ENCODE measurements at places on chromosomes 12 and 14.

GRCh38 chr14:51014625-51015024 is 70.3 kb upstream of the PYGL start:
- DNase-seq: no peak

DNA sequence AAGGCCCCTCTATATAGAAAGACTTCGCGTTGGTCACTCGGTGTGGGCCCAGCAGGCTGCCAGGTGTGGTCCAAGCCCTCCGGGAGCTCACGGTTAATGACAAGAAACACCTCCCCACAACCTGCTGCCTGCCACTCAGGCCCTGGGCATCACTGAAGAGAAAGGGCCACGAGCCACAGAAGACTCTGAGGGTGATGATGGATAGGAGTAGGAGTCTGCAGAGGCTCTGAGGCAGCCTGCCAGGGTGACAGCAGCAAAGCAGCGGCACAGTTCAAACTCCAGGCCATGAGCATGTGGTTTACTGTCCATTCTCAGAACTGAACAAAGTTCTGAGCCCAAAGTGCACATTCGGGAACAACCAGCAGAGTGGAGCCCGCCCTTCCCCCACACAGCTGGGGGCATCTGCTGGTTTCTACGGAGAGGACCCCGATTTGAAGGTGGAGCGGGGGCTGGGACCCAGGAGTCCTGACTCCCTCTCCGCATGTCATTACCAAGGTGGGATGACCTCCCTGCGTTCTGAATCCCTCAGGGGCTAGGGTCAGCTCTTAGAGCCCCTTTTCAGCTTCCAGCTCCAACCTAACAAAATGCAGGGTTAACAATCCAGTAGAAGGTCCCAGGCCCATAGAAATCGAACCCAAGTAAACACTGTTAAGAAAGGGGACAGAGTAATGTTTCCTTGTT is 65.8 kb downstream of the VWF start:
- DNase-seq: no peak

DNA sequence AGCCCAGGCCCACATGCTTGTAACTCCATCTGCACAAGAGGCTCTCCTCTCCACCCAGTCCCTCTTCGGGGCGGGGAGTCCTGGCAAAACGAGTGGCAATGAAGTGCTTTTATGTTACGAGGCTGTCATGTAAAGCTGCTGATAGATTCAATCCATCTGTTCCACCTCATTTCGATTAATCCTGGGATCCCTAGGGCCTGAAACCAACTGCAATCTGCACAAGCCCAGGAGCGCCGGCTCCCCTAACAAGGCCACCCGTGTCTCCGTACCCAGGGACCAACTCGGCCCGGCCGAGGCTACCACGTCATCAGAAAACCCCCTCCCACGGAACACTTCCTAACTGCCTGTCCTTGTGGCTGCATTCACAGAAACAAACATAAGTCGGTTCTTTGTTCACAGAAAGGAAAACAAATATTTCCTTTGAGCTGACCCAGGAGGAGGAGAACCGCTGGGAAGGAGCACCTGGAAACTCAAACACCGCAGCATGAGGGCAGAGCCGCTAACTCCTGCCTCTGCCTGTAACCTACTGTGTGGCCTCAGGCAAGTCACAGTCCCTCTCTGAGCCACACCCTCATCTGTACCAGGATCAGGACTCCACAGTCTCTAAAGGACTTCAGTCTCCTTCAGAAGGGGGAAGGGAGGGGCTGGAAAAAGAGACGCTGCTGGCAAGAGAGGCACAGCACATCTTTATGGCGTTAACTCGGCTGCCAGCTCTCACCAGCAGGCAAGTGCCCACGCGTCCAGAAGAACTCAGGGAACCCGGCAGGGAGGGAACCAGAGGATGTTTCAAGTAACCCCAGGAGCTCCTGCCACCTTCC is 47.8 kb downstream of the CCDC88C start:
- DNase-seq: no peak

DNA sequence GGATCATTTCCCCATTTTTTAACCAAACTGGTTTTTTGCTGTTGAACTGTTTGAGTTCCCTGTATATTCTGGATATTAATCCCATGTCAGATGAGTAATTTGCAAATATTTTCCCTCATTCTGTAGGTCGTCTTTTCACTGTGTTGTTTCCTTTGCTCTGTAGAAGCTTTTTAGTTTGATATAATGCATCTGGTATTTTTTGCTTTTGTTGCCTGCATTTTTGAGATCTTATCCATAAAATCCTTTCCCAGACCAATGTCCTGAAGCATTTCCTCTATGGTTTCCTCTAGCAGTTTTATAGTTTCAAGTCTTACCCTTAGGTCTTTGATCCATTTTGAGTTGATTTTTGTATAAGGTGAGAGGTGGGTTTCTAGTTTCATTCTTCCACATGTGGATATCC is 71.3 kb downstream of the LRP6 start:
- DNase-seq: no peak

DNA sequence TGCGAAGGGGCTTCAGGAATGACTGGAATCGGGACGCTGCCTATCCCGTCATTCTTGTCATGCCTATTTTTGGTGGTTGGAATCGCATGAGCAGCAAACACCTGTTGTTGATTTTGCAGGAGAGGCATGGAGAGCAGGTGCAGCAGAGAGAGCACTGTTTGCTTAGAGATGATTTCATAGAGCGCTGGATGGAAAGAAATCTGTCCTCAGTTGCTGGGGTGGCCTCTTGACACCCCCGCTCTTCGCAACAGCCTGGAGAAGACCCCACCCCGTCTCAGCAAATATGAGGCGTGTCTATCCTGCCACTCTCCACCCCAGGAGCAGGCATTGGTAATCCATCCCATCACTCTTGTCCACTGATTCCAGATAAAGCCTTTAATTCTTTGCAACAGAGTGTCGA is 19.3 kb upstream of the NCOR2 start:
- no peak for DNase-seq

GRCh38 chr12:123070267-123071081 is 80.4 kb downstream of the PITPNM2 start:
- no peak for DNase-seq

DNA sequence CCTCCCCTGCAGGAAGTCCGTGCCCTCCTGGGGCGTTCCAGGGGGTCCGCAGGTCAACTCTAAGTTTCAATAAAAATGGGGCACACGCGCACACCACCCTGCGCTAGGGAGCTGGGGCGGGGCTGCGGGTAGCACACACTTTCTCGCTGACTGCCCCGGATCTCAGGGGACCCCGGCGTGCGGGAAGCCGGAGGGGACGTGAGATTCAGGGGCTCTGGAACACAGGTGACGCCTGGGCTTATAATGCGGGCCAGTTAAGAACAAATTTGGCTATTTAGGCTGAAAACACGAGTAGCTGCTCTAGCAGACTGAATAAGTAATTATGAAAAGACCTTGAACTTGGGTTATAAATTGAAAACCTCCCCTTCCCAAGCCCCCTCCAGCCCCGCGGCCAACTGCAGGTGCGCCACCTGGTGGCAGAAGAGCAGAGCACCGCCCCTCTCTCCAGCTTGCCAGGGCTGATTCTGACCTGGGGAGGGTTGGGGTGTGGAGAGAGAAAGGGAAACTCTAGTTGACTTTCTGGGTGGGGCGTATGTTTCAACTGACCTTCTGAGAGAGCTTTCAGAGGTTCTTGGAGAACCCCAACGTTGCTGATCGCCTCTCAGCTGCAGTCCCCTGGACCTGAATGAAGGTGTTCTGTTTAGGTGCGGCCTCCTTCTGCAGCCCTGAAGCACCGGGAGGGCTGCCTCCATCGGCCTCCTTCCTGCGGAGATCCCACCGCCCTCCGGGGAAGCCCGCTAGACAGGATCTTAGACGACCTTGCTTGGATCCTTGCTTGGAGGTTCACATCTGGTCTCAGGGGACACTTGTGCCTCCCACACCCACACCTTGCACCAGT is 118.4 kb upstream of the EVL start:
- DNase-seq: peak; percentile 22

DNA sequence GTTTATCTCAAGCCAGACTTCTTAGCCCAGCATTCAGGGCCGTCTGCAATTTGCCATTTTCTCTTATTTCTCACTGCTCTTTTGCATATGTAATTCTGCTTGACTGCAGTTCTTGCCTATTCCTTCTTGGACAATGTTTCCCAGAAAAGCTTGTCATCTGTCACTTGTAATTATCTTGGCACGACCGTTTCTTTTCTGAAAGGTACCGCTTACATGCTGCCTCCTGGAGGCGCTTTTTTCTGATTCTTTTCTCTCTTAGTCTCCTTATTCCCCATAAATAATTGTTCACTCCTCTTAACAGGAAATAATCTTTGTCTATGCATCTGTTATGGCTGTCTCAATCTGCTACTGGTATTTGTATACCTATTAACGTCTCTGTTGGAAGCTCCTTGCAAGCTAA is 1.2 kb upstream of the ALDH1L2 start:
- no peak for DNase-seq

DNA sequence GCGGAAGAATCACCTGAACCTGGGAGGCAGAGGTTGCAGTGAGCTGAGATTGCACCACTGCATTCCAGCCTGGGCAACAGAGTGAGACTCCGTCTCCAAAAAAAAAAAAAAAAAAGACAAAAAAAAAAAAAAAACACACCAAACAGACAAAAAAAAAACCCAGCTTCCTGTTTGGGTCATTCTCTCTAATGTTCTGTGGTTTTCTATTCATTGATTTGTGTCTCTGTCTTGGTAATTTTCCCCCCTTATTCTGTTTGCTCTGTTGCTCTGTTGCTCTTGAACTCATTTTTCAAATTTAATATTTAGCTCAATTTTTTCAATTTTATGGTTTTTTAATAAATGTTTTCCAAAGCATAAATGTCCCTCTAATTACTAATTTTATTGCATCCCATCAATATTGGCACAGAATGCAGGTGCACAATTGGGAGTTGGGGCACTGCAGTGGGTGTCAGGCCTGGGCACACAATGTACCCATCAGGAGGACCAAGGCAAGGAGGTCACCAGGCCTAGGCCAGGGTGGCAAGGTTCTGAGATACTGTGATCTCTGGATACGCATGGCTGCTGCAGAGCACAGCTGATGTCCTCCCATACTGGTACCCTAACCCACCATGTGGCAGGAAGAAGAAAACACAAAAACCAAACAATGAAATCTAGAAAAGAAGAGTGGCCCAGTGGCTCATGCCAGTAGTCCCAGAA is 8.0 kb upstream of the GNPTAB start:
- DNase-seq: no peak

GRCh38 chr12:69123919-69124638 is 115.3 kb upstream of the CPSF6 start:
- no peak for DNase-seq

DNA sequence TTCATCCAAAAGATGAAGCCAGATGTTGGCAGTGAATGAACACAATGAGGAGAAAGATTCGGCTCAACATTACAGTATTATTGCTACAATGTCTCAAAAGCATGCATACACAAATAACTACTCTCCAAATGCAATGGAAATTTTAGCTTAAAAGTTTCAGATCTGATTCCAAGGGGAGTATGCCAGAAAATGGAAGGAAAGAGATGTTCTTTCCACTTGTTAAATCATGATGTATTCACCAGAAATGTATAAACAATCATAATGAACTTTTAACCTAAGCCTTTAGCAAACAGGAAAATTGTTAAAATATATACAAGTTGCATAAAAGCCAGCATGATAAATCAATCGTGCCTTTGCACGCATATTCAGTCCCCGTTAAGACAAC is 62.1 kb downstream of the SH2B3 start:
- no peak for DNase-seq

DNA sequence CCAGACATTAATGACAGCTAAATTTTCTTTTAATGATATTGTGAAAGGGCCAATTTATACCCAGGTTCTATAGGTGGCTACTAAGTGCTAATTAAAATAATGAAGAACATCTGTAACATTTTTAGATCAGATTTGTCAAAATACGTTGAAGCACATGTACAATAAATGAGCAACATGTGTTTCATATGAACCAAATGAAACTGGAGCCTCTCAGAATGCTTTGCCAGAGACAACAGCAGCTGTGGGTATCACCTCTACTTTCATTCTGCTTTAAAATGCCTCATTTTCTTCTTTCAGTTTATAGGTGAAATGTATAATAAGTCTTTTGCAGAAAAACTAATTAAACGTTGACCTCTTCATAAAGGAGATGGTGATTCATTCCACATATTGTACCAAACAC is 26.1 kb upstream of the MYF6 start:
- DNase-seq: no peak
